ENCODE measurements at places on chromosomes 12 and 14.
A peak's percentile ranks its signal among the peaks of the same experiment; 100 is the strongest.

DNA sequence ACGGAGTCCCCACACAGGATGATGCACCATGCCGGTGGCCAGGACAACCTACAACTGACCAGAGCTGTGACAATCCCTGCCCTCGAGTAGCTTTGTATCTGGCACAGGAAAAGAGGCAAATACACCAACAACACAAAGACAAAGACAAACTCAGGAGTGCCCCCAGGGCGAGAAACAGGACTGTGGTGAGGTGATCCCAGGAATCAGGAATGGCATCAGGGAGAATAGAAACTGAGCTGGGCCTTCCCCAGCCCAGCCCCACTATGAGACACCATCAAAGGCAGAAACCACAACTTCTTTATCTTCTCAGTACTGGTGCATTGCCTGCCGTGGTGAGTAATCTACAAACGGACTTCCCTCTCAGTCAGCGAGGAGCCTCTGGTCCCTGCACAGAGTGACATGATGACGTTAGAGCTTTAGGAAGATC is 157.7 kb downstream of the TTC7B start:
- peak; percentile 6 for DNase-seq

DNA sequence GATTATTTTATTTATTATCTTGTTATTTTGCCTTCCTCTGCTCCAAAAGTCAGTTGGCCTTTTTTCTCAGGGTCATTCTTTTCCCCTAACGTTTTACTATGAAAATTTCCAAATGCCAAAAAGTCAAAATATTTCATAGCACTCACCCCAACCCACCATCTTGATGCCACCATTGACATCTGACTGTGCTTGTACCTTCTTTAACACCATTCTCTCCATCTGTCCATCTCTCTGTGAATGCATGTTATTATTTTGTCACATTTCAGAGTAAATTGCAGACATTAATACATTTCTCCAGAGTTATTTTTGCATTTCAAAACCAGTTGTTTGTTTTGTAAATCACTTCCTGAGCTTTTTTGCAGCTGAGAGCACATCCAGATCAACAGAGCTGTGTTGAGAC is 38.6 kb downstream of the FOXN4 start:
- DNase-seq = no peak

- DNase-seq = no peak
These were observed 60.9 kb downstream of the PLEKHA5 start for GRCh38 chr12:19190292-19191031.

DNA sequence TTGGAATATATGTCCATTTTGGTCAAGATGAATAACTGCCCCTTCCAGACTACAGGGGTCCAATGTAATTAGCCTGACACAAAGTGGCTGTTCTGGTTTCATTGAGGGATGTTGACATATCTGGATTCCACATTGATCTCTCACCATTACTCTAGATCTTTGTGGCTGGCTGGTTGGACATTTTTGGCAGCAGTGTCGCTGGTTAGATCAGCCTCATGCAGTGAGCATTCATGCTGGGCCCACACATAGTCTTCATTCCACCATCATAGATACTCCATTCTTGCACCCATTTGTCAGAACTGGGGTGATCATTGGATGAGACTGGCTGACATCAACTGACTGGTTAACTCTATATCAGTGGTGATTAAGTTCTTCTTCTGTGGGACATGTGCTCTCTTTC is 74.4 kb downstream of the MGST1 start:
- no peak for DNase-seq

- no peak for DNase-seq
These were observed 9.2 kb downstream of the FGF23 start for GRCh38 chr12:4370265-4370664.

GRCh38 chr12:10807186-10807585 is at the start of gene TAS2R8:
TAS2R8 (minus strand) TSS chr12:10807286; CDS start chr12:10806980, 306 bp downstream.
- no peak for DNase-seq

DNA sequence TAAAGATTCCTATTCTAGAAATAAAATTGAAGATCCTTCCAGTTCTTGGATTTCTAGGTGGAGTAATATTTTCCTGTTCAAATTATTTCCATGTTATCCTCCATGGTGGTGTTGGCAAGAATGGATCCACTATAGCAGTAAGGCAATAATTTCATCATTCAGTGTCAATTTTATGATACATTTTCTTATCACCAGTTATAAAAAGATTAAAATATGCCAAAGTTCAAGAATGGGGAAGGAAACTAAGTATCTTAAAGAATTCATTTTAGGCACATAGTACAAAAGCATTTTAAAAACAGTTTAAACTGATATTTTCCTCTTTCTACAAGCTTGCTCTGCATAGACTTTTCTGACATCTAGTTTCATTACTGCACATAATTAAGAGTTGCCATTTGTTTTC is 19.1 kb downstream of the SYCP3 start:
- DNase-seq = no peak

GRCh38 chr12:104334581-104334980 is 31.0 kb downstream of the EID3 start:
- DNase-seq = no peak

- DNase-seq = no peak
These were observed 876.2 kb downstream of the C12orf50 start for GRCh38 chr12:87152841-87153528.

DNA sequence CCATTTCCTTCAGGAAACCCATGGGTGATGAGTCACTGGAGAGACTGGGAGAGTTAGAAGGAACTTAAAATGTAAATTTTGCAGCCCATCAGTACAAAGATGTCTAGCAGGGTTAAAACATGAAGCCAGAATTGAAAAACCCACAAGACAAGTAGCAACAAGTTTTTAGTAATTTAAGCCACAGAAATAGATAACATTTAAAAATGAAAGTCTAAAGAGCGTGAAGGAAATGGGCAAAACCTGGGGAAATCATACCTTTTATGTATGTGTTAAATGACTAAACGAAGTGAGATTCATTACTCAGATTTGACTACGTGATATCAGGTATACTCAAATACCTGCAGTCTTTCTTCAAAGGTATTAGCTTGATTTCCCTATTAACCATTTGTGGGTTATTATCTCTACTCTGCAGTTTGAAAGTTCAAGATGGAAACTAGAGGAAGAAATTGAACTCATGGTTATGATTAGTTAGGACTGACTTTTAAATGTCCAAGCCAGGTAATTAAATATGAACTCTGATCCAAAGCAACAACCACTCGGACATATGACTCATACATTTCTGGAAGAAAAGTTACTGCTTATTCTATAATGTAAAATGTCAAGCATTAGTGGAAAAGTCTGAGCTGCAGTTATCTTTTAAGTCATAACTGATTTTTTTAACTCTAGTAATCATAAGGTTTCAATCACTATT is 84.1 kb downstream of the ITPR2 start:
- DNase-seq = no peak

GRCh38 chr14:47567273-47567672 is 108.1 kb downstream of the MDGA2 start:
- no peak for DNase-seq

GRCh38 chr12:118356809-118357256 is 15.9 kb downstream of the TAOK3 start:
- no peak for DNase-seq

DNA sequence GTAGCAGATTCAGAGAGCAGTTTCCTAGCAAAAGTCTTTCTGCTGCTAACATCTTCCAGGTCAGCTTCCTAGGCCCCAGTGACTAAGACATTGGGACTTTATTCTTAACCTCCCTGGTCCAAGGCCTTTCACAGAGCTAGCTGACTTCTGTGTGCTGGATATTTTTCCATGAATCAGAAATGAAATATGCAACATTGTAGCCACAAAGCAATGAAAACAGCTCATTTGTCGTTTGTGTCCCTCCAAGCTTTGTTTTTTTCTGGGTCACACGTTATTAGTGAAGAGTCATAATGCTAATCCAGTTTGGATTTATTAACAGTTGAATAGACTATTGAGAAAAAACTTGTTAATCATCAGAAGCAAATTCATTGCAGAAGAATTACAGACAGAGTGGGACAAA is 82.4 kb downstream of the ARF6 start:
- DNase-seq = no peak

DNA sequence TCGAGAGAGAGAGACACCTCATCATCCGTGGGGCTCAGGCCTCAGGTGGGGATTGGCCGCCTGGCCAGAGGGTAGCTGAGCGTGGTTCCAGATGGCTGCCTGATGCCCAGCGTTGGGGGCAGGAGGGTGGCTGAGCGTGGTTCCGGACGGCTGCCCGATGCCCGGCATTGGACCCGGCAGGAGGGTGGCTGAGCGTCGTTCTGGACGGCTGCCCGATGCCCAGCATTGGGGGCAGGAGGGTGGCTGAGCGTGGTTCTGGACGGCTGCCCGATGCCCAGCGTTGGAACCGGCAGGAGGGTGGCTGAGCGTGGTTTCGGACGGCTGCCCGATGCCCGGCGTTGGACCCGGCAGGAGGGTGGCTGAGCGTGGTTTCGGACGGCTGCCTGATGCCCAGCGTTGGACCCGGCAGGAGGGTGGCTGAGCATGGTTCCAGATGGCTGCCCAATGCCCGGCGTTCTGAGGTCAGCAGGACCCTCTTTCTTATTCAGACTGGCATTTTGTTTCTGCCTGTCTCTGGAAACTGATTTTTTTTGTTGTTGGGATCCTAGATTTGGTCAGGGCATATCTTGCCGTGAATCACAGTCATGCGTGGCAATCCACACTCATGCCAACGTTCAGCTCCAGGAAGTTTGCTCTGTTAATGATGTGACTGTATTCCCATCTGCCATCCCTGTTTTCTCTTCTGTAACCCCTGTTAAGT is 40.7 kb downstream of the GALNT9 start:
- DNase-seq = no peak

DNA sequence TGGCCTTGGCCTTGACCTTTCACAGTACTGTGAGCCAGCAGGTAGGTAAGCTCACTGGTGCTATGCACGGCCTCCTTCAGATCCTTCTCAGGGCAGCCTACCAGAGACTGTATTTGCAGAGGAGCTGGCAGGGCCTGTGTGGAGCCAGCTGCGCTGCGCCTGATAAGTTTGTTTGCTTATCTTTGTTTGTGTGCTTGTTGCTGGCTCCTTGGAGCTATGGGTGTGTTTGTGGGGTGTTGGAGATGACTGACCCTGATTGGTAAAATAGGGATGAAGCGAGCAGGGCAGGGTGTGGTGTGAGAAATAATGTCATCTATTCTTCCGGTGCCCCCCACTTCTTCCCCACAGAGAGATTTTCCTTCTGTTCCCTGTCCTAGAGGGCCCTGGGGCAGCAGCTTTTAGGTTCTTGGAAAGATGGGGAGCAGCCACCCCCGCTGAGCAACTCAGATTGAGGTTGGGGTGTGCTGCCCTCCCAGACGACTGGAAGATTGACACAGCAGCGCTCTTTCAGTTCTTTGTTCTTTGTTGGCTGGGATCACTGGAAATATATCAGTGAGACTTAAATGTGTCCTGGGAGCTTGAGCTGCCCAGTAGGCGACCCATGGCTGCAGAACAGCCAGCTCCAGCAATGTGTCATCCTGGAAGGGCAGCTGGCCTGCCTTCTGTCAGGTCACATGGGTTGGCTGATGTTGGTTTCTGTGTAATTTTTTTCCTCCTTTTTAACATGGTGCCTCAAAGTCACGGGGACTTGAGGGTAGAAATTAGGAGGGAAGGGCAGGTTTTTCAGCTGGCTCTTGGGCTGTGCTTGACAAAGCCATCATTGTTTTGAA is 19.6 kb downstream of the MLXIP start:
- no peak for DNase-seq

DNA sequence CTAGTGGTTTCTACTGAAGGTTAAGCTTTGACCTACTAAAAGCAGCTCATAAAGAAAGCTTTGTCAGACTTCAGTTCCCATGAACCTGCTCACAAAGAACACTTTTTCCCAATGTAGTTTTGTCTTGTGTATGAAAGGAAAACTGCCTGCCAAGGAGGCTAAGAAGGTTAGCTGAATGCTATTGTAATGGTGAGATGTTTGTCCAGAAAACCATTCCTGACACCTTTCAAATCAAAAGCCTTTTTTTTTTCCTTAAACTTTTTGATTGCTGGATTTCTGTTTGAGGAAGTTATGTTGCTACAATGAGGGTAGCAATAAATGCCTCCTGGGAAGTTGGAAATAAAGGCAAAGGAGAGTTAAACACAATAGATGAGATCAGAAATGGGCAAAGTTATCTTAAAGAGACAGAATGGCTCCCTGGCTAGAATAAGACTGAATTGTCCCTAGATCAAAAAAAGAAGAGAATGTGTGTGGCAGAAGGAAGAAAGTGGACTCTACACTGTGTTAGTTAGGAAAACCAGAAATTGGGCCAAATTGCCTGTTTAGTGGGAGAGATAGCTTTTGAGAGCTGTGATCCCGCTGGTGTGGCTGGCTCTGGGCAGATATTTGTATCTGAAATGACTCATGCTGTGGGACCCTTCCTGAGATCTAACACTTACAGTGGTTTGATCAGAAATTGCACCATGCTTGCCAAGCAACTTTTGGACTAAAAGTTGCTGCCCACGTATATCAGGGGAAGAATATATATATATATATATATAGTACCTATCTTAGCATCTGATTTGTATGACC is 27.5 kb downstream of the TECPR2 start:
- no peak for DNase-seq

DNA sequence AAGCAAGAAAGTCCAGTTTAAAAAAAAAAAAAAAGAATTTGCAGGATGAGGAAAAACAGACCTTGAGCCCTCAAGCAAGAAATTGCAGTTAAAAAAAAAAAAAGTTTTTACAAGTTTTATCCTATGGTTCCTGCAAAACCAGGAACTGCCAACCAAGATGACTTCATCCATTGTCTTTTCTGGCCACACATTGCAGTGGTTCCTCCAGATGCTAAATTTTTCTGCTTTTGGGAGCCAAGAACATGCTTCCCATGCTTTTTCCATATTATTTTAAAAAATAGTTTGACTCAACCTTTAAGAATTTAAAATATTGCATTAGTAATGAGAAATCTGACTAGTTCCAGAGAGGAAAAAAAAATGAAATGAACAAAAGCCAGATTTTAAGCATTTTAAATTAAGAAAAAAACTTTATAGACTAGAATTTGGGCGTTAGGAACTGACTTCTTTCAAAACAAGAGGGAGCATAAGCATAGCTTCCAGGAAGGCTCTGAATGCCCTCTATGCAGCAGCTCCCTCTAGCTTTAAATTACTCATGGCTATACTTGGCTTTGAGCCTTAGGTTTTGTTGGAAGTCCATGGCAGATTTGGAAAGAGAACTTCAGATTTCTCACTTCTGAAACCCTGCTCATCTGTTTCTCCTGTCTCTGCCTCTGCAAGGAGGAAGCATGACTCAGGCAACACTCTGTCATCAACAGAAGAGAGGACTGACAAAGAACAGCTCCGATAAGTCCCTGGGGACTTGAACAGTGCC is 124.5 kb downstream of the GPR65 start:
- no peak for DNase-seq

GRCh38 chr12:115467531-115467930 is 783.6 kb upstream of the TBX3 start:
- no peak for DNase-seq

GRCh38 chr12:104384141-104384880 is 72.4 kb upstream of the CHST11 start:
- no peak for DNase-seq

Data from stimulated activated CD4-positive, alpha-beta T cell treated with anti-CD3 and anti-CD28 coated beads, Interleukin-12 subunit alpha, Interleukin-12 subunit beta, amount 100 ng/mL, for 24 hours (primary cell).